Stomach (tissue), 19 donors: ENCODE measurements at places on chromosomes 6 and 20. TPM values are rescaled to one million over a fixed set of nuclear protein-coding genes. Genes with fewer than 3 reads are reported as not detected.

Gene EDEM2
- 9.2 TPM for polyA plus RNA-seq

DNA sequence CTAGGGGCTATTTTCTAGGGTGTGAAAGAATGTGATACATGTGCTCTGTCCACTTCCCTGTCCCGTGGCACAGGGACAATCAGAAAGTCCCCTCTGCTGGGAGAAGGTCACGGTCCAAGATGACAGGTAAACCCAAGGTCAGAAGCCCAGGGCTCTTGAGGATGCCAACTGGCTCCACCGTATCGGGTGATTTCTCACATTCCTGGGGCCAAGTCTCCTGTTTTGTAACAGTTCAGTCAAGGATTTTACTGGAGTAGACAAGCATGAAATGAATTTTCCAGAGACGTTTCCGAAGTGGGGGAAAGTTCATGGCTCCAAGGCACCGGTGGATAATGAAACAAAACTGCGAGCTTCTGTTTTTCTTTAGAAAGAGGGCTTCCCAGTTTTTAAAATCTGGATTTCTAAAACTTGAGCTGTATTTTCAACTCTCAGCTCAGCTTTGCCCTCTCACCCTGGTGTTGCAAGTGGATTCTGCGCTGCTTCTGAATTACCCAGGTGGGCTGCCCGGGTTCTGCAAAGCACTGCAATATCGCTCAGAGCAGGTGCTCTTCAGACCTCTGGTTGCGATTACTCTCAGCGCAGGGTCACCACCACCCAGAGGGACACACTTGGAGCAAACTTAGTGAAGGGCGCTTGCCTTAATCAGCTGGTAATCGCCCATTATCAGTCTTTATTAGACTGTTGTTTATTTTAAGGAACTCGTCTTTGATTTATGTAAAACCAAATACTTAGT lies 64.4 kb upstream of the TMEM170B start:
- no peaks in the 10 kb centered on the region for H3K27me3 ChIP-seq
- no peak overlapping the region for H3K27ac ChIP-seq
- H3K36me3 ChIP-seq: no peaks in the 10 kb centered on the region
- no peaks in the 10 kb centered on the region for H3K4me1 ChIP-seq
- no peak overlapping the region for H3K4me3 ChIP-seq

Gene LIME1
- polyA plus RNA-seq: 17.1 TPM

Gene SLC4A11
- 0.46 TPM for polyA plus RNA-seq

DNA sequence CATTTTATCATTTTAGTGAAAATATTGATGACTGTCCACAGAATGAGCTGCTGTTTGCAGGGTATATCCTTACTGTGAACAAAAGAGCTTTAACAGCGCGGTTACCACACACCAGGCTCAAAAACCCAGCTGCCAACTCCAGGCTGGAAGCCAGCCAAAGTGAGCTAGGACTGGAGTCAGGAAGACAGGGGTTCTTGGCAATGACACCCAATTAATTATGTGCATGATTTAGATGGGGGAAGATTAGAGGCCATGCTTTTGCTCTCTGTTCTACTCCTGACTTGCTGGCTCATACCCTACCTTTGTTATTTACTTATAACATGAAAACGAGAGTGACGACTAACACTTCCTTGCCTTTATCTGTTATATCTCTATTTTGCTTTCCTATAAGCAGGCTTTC lies 128.9 kb upstream of the SHLD1 start:
- no peak overlapping the region for H3K4me3 ChIP-seq
- peaks cover 5% of the 10 kb centered on the region for H3K4me1 ChIP-seq
- no peaks in the 10 kb centered on the region for H3K27me3 ChIP-seq
- DNase-seq: peak; percentile 84

Gene C20orf202
- polyA plus RNA-seq: 0.05 TPM

Gene ALDH8A1
- not detected for polyA plus RNA-seq

GRCh38 chr6:56570413-56571359 lies 72.0 kb downstream of the DST start:
- no peak for DNase-seq
- no peak overlapping the region for H3K4me3 ChIP-seq
- no peak overlapping the region for H3K27ac ChIP-seq
- H3K27me3 ChIP-seq: no peaks in the 10 kb centered on the region
- H3K36me3 ChIP-seq: peaks cover 15% of the 10 kb centered on the region
- H3K4me1 ChIP-seq: no peaks in the 10 kb centered on the region

Gene PAX1
- polyA plus RNA-seq: not detected
